ENCODE measurements at places on chromosomes 5 and 9. TPM values are rescaled to one million over a fixed set of nuclear protein-coding genes. Genes with fewer than 3 reads are reported as not detected.

BTNL8 gene
- 0.20 TPM for total RNA-seq

CORO2A gene
- total RNA-seq, result 0.05 TPM

PKD2L2 gene
- 0.94 TPM for total RNA-seq

UAP1L1 gene
- 2.5 TPM for total RNA-seq

FOXD4L4 gene
- not detected for total RNA-seq

- no peak for DNase-seq
These were observed 44.7 kb downstream of the CDC14B start for GRCh38 chr9:96574931-96575351.

DNA sequence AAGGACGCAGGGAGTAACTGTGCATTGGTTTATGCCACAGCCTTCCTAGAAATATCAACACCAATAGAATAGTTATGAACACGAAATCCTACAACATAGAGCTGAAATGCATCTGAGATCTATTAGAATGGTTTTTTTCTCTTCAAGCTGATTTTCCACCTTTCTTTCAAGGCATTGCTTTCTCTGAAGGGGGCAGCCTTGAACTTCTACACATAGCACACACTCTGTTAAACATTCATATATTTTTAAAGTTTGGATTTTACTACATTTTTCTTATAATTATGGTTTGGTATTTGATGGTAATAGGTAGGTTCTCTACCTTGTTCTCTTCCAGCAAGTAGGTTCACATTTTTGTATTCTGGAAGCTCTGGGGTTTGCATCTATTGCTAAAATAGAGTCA is 661.8 kb downstream of the SEMA5A start:
- no peak for DNase-seq

GRCh38 chr9:117787746-117788145 is 83.5 kb downstream of the TLR4 start:
- DNase-seq, result no peak

DNA sequence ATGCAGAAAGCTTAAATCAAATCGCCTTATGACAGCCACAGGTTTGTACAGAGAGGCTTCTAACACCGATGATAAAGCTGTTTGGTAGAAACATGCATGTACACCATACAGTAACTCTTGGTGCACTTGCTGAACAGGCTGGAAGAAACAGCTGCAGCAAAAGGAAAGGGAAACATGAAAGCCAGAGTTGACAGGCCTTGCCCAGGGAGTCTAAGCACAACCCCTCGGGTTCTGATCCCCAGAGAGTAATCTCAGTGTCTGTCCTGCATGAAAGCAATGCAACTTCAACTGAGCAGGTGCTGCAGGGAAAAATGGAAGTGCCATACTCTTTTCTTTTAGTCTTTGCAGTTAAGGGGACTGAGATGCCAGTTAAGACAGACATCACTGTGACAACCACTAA is 419.9 kb downstream of the BNC2 start:
- DNase-seq, result no peak

- DNase-seq, result no peak
These were observed 240.2 kb downstream of the ARHGAP26 start for GRCh38 chr5:143010351-143010750.

GRCh38 chr9:113219969-113220368 is 1.1 kb downstream of the FKBP15 start:
- no peak for DNase-seq

DNA sequence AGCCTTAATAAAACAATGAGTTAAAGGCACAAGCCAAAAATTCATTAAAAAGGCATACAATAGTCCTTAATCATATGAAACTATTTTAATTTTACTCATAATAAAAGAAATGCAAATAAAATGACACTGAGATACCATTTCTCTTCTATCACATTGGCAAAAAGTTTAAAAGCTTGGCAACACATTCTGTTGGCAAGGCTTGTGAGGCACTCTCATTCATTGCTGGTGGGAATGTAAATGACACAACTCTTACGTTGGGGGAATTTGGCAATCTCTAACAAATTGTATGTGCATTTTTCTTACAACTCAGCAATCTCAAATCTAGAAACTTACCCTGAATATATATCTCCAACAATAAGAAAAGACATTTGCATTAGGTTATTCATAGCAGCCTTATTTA is 111.6 kb downstream of the PRELID2 start:
- no peak for DNase-seq

DNA sequence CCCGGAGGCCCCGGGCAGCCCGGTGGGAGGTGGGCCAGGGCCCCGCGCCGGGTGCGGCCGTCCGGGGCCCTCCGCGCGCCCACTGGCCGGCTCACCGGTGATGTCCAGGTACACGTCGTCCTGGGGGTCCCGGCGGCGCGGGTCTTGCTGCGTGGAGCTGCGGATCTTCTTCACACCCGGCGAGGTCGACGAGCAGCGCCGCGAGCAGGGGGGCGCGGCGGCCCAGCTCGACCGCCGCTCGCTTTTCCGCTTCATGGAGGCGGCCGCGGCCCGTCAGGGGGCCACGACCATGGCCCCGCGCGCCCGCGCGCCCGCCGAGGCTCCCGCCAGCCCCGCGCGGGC is 548 bp downstream of the CDC14B start:
- DNase-seq, result no peak

- no peak for DNase-seq
These were observed 40.5 kb downstream of the FYB1 start for GRCh38 chr5:39178861-39179260.
